ENCODE measurements at places on chromosomes 3 and 15. TPM values are rescaled to one million over a fixed set of nuclear protein-coding genes. Genes with fewer than 3 reads are reported as not detected.

Gene SLC12A8
- 4.6 TPM for total RNA-seq

Gene SLC9C1
- 0.31 TPM for total RNA-seq

- DNase-seq = no peak
These were observed 128.4 kb downstream of the RAP2B start for GRCh38 chr3:153290268-153291015.

- no peak for DNase-seq
These were observed 14.6 kb downstream of the CAPN7 start for GRCh38 chr3:15220661-15221060.

DNA sequence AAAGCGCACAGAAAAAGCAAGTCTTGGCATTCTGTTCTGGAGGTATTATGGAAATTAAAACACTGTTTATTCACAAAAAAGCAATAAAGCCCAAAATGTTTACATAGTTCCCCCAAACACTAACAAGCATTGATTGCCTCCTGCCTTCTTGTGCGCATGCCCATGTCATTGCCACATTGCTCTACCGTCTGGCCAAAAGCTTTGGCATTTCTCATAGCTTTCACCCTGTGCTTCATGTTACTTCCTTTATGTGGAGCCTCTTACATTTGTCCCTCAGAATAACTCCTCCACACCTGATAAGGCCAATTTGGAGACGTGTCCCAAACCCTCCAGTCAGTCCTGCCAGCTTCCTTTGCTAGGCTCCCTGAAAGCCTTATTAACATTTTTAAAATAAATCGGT, 680.8 kb downstream of the GBE1 start:
- no peak for DNase-seq

Gene CAMP
- not detected for total RNA-seq

DNA sequence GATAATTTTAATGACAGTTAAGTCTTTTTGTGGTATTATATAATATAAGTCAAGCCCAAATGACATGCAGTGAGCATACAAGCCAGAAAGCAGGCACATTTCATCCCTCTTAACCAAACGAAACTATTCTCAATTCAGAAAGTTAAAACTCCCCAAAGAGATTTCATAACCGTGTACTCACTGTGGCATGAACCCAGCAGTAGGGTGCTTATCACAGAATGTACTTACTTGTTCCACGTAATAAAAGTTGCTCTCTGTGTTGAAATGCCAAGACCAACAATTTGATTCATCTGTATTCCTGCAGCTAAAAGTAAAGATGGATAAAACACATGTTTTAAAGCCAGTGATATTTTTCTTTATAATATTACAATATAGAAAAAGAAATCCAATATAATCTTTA, 12.1 kb downstream of the GK5 start:
- DNase-seq = no peak

Gene EBLN2
- 11.6 TPM for total RNA-seq

- DNase-seq = no peak
These were observed 15.9 kb downstream of the RPLP1 start for GRCh38 chr15:69468241-69469121.

- no peak for DNase-seq
These were observed 322.1 kb downstream of the MEX3B start for GRCh38 chr15:81723701-81724100.
